Activated CD4-positive, alpha-beta T cell treated with anti-CD3 and anti-CD28 coated beads, Interleukin-2, amount 50 U/mL, for 16 hours (primary cell): ENCODE measurements at places on chromosomes 7 and 10.

DNA sequence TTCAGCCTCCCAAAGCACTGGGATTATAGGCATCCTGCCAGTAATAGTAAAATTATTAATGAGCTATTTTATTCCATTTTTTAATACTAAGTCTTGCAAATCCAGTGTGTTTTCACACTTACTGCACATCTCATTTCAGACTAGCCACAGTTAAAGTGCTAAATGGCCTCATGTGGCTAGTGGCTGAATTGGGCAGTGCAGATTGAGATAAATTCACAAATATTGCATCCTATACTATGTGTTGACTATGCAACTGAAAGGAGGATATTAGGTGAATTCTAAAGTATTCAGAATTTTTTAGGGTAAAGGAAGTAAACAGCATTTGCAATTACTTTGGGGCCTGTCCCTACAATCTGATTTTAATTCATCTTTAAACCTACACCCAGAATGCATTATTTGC, 10.2 kb downstream of the APBB1IP start:
- no peak for DNase-seq

DNA sequence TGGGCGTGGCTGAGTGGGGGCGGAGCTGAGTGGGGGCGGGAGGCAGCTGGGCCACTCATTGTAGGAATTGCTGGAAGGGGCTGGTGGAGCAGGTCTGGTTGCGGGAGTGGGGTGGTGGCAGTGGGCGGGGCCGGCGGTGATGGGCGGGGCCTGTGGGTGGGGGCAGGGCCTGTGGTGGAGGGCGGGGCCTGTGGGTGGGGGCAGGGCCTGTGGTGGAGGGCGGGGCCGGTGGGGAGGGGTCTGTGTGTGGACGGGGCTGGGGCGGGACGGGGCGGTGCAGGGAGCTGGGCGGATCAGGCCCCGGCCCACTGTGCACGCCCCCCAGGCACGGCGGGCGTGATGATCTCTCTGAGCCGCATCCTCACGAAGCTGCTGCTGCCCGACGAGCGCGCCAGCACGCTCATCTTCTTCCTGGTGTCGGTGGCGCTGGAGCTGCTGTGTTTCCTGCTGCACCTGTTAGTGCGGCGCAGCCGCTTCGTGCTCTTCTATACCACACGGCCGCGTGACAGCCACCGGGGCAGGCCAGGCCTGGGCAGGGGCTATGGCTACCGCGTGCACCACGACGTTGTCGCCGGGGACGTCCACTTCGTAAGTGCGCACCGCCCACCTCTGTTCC, 14.0 kb downstream of the SLC29A4 start:
- peak; percentile 48 for DNase-seq

GRCh38 chr7:110065121-110065520, 1025.8 kb upstream of the LRRN3 start:
- no peak for DNase-seq

DNA sequence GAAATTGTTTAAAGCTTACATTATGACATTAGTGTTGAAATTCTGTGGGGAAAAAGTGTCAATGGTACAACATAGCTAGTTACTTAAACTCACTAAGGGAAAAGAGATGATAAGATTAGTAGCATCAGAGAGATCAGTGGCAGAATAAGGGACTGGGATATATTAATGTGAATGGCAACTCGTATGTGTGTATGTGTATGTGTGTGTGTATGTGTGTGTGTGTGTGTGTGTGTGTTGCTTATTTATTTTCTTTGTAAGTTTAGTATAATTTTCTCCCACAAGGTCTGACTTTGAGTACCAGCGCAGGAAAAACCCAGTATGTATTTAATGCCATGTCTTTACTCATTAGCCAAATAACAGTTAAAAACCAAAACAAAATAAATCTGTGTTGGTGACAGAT, 256.1 kb downstream of the ARHGAP21 start:
- DNase-seq = no peak

GRCh38 chr10:103077491-103078308, 115.4 kb downstream of the NT5C2 start:
- no peak for DNase-seq

DNA sequence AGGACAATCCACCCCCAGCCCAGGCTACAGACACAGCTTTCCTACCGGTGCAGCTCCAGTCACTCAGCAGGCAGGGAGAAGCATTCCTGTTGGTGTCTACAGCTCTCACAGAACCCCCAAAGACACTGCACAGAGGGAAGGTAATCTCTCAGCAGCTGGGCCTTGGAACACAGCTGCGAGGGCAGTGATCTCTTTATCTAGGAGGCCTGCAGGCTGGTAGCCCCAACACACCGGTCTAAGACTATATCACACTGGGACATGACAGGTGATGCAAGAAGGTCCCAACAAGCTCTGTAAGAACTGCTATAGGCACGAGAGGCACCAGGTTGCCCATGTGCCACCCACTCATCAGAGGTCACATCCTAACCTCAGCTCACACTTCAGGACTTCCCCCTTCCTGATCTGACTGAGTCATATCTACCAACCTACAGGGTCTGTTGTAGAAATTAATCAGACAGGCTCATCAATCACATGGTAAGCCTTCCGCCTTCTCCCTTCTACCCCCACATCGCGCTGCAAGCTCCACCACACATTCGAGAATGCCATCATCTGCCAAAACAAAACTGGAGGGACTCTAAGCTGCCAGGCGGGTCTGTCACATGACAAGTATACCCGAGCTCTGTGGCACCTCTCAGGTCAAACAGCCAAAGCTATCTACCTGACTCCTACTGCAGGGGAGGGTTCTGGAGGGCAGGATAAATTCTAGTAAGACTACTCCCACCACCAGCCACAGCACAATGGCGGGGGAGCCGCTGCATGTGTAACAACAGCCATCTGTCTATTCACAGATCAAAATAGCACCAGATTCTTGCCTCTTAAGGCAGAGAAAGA, 26.1 kb downstream of the FAM53B start:
- peak; percentile 96 for DNase-seq

DNA sequence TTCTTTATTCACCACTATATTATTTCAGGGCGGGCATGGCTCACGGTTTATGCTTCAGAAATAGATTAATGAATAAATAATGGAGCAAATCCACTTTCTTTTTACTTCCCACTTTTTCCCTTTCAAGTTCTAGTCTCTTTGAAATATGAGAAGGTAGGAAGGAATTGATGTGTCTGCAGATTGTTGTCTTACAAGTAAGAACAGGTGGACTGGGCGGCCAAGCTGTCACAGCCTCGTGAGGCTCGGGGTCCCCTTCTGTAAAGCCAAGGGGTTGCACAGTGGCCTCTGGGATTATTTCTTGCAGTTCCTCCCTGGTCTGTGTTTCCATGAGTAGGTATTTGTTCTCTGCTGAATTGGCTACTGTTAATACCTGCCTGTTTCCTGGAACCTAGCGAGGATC, 11.2 kb downstream of the VWA2 start:
- DNase-seq = no peak
